HFF-Myc (cell line): ENCODE measurements at places on chromosomes 16 and 17.

- DNase-seq: no peak
Observed at GRCh38 chr17:77372444-77373298, 231.9 kb downstream of the SEC14L1 start.

GRCh38 chr16:86609661-86610060 is 31.3 kb downstream of the FOXL1 start:
- no peak for DNase-seq

- no peak for DNase-seq
Observed at GRCh38 chr17:56798916-56799315, 34.8 kb downstream of the C17orf67 start.

GRCh38 chr17:10013365-10014112 is 108.5 kb upstream of the RCVRN start:
- no peak for DNase-seq

DNA sequence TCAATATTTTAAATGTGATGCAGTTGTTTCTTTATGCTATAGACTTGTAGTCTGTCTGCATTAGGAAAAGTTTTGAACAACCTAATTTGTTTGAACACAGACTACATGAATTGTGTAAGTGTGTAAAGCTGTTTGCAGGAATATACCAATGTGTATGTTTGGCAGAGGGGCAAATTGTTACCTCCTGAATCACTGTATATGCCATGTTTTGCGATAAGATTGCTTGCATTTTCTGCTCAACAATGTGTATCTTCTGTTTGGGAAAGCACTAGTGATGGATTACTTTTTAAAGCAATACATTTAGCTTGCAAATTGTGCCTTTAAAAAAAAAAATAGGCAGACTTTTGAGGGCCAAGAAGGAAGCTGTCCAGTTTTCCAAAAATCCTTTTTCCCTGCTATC is 14.6 kb downstream of the RBBP6 start:
- DNase-seq: no peak

- no peak for DNase-seq
Observed at GRCh38 chr16:57091200-57091974, 996 bp upstream of the CPNE2 start.

DNA sequence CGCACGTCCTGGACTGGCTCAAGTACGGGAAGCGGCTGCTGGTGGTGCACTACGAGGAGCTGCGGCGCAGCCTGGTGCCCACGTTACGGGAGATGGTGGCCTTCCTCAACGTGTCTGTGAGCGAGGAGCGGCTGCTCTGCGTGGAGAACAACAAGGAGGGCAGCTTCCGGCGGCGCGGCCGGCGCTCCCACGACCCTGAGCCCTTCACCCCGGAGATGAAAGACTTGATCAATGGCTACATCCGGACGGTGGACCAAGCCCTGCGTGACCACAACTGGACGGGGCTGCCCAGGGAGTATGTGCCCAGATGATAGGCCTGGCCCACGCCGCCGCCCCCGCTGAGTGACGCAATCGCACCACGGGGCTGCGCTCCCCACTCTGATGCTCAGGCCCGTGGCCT is 50.2 kb downstream of the WSCD1 start:
- DNase-seq: no peak

- DNase-seq: no peak
Observed at GRCh38 chr16:35239561-35239960, 1780.1 kb downstream of the TP53TG3F start.

- DNase-seq: no peak
Observed at GRCh38 chr17:5638596-5638995, 54.3 kb upstream of the NLRP1 start.

GRCh38 chr17:1091900-1092299 is 87.9 kb downstream of the ABR start:
- no peak for DNase-seq

DNA sequence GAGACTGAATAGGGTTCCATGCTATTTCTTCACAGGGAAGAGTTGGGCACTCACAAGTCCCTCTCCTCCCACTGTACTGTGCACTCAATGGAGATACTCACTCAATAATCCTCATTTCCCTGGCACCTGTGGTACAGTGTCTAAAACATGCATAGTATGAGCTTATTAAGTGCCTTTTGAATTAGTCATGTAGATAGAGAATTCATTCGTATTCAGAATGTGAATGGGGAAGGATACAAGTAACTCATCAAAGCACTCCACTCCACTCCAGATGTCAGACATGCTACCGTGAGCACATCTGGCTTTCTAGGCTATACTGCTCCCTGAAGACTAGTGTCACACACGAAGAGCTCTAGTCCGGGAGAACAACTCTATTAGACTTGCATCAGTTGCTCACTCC is 6.3 kb downstream of the C17orf75 start:
- DNase-seq: peak; percentile 70

DNA sequence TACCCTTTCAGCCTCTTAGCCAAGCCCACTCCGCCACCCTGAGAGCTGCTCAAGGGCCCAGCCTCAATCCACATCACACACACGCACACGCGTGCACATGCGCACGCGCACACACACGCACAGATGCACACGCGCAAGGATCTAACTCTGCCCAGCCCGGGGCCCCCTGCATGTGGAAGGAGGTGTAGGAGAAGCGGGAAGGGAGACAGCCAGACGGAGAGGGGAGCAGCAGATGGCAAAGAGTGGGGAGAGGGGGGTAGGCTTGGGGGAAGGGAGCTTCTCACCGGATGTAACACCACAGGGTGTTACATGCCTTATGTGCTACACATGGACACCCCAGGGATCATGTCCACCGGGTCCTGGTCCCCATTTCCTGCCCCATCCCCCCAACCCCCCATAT is 15.3 kb downstream of the DLG4 start:
- no peak for DNase-seq

- DNase-seq: no peak
Observed at GRCh38 chr17:7328840-7329373, at the start of gene NEURL4. NEURL4 (minus strand) TSS chr17:7329335; CDS start chr17:7329312, 23 bp downstream.

DNA sequence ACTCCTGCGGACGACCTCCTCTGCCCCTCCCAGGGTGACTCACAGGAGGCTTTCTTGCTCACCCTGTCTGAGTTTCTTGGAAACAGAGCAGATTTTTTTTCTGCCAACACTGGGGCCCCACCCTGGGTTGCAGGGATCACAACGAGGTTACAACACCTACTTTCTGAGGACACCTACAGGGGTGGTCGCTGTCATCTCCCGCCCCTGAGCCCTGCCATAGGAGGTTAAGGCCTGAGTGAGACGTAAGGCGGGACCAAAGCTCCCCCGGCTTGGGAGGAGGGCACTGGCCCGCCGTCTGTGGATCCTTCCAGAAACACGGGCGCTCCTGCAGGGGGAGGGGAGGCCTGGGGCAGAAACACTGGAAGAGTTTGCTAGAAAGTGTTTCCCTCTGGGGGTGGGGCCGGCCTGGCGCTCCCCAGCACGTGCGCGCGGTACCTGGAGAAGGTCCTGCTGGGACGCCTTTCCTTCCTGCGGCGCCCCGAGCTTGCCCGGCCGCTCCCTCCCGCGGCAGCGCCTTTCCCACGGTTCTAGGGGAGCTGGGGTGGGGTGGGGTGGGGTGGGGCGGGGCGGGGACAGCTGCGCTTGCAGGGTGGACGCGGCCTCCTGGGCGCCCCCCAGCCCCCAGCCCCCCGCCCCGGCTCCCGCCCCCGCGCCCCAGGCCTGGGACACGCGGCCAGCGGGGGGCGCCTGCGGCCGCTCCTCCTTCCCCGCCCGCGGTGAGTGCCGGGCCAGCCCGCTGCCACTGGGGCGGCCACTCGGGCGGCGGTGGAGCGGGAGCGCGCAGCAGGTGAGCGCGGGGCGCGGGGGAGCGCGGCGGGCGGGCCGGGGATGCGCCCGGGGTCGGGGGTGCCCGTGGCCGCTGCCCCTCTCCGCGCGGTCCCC is 20.7 kb upstream of the ADCY7 start:
- DNase-seq: no peak

DNA sequence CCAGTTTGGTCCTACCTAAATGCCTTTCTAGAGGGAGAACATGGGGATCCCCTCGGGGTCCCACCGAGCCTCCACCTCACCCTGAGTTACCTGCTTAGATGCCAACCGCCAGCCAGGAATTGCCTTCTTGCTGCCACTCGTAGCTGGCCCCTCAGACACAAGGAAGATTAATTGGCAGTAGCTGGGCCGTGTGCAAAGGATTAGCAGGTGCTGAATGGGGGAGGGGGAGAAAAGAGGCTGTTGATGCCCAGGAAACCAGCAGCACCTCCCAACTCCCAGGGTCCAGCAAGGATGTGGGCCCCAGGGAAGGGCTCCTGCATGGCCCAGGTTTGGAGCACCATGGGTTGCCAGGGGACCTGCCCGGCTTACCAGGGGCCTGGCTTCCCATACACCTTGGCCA is at the start of gene CNGB1:
Gene CNGB1 (minus strand): TSS at position 159 of the 400 bp plus-strand sequence. CDS start 3,842 bp downstream, outside the sequence.
- DNase-seq: no peak

GRCh38 chr16:22786691-22787090 is 27.3 kb upstream of the HS3ST2 start:
- DNase-seq: no peak

- DNase-seq: no peak
Observed at GRCh38 chr17:55564081-55564480, 52.8 kb upstream of the SMIM36 start.

DNA sequence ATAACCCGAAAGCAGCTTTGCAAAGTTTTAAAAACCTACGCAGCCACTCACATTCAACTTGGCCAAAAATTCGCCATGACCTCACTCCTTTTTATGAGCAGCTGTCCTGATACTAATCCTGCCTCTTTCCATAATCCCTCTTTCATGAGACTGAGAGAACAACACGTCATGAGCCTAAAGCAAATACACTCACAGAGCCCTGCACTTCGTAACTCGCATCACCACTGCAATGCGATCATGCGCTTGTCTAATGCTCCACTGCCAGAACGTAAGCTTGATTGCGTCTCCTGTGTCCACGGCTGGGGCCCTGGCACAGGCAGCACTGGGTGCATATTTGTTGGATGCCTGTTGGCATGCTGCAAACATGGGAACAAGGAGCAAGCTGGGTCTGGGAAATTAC is 36.2 kb downstream of the CDRT4 start:
- no peak for DNase-seq

DNA sequence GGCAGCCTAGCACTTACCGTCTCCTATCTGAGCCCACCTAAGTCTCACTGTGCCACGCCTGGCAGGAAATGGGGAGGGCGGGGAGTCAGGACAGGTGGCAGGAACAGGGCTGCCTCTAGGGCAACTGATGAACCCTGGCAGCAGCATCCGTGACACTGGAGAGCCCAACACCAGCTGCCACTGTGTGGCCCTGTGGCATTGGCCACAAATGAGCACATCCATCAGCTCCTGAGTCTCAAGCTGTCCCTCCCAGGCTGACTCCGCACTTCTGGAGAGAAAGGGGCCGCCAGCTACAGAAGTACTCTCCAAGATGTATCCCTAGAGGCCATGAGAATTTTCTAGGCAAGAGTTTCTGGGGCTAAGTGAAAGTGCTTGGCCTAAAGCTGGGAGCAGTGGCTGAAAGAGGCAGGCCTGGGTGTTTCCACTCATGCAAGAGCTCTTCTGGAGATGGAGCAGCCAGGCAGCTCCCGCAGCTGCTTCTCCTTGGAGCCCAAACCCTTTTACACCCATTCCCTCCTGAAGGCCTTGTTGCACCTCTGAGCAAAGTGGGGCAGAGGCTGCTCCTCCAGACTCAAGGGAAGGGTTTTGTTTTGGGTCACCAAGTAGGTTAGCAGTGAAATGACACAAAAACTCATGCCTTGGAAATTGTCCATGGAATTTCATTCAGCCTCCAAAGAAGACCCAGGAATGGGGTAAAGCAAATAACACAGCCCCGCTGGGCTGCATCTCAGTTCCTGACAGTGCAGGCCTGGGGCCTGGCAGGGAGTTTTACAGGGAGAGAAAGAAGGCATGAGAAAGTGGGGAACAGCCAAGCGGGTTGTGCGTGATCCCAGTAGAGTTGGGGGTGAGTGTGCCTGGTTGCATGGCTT is 25.8 kb downstream of the PEMT start:
- DNase-seq: no peak

- no peak for DNase-seq
Observed at GRCh38 chr16:9318764-9319163, 227.3 kb downstream of the HAPSTR1 start.

GRCh38 chr17:67845374-67845773 is 20.1 kb downstream of the BPTF start:
- DNase-seq: no peak

DNA sequence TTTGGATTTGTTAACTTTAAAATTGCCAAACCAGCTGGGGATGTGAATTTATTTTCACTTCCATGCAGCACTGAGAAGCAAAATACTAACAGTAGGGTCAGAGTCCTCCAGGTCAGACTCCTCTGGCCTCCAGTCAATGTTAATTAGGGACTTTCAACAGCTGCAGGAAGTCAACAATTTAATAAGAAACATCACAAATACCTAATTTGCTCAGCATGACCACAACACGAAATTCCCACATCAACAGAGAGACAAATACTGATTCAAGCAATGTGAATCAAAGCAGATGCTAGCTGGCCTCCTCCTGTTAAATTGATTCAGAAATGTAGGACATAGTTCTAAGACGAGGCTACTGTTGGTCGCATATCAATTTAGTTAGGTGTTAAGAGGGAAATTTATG is 111.7 kb downstream of the ABCA8 start:
- DNase-seq: no peak

DNA sequence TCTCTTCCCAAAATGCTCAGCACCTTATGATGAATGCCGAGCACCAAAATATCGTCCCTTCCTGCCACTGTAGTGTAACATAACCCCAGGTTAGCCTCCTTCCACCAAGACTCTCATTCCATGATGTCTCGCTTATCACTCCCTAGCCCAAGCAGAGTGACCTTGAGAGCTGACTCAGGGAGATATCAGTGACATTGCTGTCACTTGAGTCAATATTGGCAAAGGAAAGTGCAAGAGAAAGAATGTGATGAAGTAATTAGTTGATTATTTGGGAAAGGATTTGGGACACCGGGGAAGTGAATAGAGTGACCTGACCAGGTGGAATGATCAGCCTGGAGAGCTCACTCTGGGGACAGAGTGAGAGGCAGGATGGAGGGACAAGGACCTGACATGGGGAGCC is 2.6 kb upstream of the ANKFN1 start:
- DNase-seq: no peak

DNA sequence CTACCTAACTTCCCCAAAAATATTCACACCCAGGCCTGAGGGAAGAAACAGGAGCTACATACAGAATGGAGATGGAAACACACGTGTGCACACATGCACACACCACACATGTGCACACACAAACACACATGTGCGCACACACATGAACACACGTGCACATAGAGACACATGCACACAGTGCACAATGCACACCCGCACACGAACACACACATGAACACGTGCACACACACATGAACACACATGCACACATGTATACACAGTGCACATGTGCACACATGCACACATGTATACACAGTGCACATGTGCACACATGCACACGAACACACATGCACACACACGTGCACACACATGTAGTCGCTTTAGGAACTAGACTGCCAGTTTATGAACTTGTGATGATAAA is 18.8 kb downstream of the CA5A start:
- no peak for DNase-seq

GRCh38 chr16:82368041-82368440 is 198.0 kb upstream of the MPHOSPH6 start:
- DNase-seq: no peak
